ENCODE measurements at places on chromosomes 7 and 10. TPM values are rescaled to one million over a fixed set of nuclear protein-coding genes. Genes with fewer than 3 reads are reported as not detected.
A peak's percentile ranks its signal among the peaks of the same experiment; 100 is the strongest.

GRCh38 chr7:14833707-14834106 is 68.8 kb downstream of the DGKB start:
- ATAC-seq = no peak

DNA sequence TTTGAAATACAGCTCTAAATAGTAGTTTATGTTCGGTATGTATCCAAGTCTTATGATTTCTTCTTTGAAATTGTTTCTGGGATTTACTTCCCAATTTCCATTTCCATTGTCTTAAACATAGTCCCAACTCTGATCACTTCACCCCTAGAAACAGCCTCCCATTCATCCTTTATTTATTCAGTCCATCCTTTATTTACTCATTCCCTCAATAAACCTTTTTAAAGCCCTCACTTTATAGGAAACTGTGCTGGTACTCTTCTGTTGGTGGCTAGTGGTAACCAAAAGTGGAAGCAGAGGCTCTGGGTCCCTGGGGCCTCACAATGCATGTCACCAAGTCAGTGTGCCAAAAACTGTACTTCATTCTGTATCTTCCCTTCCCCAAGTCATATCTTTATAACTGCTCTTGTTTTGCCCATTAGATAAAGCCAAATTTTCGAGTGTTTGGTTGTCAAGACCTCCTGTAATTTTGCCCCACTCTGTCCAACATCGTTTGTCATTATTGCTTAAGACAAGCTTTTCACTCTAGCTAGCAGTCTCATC is 3.9 kb upstream of the EPC1 start:
- ATAC-seq = no peak

GRCh38 chr10:3499120-3499519 is 285.9 kb downstream of the KLF6 start:
- no peak for ATAC-seq

- no peak for ATAC-seq
These were observed 71.2 kb downstream of the TPST1 start for GRCh38 chr7:66276363-66276762.

DNA sequence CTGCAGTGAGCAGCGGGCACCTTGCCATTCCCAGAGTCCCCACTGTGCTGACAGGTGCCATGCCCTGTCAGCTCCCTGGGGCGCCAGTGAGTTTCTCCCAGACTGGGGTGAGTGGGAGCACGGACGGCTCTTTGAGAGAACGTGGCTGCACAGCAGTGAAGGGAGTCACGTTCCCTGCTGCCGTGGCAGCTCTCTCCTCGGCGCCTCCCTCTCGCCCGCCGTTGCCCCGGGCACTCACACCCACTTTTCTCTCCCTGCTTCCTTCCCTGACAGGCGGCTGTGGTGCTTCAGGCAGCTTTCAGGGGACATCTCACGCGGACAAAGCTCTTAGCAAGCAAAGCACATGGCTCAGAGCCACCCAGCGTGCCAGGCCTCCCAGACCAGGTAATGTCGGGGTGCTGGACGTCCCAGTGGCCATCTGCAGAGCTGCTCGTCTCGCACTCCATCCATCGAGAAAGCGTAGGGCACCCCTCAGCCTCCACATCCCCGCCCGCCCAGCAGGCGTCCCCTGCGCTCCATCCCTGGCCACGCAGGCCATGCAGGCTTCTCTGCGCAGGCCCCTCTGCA is 27.1 kb upstream of the TTYH3 start:
- no peak for ATAC-seq

GRCh38 chr7:67729771-67730170 is 733.1 kb downstream of the TYW1 start:
- ATAC-seq = no peak

DNA sequence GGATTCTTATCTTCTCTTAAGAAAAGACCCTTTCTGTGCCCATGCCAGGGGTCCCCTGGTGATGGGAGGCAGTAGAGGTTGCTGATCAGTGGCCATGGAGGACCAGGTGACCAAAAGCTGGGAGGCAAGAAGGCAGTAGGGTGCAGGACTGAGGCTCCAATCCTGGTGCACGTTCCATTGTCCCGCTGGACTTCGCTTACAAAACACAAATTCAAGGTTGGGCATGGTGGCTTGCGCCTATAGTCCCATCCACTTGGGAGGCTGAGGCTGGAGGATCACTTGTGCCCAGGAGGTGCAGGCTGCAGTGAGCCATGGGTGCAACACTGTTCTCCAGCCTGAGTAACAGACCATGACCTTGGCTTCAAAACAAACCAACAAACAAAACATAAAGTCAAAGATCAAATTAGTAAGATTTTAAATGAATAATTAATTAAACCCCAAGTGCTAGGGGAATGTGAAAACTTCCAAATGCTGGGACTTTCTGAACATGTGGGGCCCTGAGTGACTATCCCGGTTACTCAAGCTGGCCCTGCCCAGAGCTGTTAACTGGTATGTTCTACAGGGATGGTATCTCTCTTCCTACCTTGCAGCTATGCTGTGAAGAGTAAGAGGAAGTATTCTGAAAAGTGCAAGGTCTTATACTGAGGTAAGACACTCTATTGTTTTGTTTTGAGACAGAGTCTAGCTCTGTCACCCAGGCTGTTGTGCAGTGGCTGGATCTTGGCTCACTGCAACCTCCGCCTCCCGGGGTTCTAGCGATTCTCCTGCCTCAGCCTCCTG is 97.6 kb downstream of the LYZL2 start:
- ATAC-seq = no peak

DNA sequence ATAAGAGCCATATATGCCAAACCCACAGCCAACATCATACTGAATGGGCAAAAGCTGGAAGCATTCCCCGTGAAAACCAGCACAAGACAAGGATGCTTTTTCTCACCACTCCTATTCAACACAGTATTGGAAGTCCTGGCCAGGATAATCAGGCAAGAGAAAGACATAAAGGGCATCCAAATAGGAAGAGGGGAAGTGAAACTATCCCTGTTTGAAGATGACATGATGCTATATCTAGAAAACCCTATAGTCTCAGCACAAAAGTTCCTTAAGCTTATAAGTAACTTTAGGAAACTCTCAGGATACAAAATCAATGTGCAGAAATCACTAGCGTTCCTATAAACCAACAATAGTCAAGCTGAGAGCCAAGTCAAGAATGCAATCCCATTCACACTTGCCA is 23.8 kb upstream of the STARD3NL start:
- ATAC-seq = no peak

DNA sequence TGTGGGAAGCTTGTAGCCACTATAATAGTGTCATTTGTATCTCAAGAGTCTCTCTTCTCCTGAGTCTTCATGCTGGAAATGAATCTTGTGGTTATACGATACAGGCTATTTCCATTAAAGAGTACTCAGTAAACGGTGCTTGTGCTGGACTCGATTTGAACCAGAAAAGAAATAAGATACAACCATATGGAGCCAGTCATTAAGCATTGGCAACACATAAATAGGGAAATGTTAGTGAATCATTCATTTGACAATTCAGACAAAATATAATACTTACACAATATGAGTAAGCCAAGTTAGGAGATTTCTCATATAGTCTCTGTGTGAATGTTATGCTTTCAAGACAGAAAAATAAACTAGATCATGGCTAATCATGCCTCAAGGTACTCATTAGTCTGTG is 356.8 kb downstream of the PLXDC2 start:
- no peak for ATAC-seq

DNA sequence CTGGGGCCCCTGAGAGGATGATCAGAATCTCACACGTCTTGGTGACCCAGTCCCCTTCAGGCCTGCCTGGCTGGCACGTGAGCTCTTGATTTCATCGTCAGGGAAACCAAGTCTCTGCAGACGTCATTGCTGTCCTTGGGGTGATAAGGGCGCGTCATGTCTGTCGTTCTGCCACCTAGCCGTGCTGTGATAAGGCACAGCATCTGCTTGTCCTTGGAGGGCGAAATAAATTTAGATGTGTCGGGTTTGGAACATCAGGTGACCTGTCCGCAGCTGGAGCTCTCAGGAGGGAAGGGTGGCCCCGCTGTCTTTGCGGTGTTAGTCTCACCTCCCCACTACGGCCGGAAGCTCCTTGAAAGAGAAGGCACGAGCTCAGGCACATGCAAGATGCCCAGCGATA is 129.2 kb downstream of the GRK5 start:
- ATAC-seq = no peak

DNA sequence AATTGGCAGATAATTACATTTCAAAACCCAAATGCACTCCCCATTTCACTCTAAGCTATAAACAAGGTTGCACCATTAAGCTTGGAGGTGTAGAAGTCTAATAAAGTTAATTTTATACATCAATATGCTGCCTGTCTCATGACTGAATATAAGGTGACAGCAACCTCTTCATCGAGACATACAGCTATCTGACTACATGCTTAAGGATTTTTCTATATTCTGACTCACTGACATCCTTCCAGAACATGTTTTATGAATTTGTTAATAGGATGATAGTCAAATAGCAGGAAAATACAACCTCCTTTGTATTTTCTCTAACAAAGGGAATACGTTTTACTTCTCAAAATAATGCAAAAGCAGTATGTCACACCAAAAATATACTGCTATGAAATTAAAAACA is 76.6 kb downstream of the NRBF2 start:
- no peak for ATAC-seq

DNA sequence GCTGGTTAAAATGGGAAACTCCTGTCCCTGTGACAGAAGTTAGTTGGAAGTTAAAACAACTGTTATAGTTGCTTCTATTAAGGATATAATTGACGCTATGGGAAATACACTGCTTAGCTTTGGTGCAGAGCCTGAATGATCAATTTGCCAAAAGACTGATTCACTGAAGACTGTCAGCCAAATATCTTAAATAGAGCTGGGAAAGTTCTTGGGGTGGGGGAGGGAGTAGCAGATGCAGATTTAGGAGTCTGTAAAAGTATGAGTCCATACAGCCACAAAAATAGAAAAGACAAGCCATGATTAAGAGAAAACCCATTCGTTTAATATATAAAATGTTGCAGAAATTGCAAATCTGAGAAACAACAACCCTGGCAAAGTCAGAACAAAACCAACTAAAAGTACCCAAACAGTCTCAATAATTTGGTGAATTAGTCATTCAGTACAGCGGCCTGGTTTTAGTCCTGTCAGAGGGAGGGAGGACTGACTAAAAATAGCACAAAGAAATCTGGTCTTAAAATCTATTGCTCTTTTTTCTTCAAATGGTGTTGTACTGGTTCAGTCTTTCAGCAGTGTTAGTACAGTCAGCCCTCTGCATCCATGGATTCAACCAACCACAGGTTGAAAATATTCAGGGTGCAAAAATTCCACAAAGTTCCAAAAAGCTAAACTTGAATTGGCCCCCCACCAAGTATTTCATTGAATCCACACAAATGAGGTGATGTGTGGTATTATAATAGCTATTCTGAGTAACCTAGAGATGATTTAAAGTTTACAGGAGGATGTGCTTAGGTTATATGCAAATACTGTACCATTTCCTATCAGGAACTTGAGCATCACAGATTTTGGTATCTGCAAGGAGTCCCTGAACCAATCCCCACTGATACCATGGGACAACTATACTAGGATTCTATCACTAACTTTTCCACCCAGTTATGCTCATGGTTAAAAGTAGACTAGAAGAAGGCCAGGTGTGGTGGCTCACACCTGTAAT is 30.0 kb downstream of the STK17A start:
- ATAC-seq = peak; percentile 91

The SLC29A4 gene
- total RNA-seq = 3.2 TPM

The ZNF777 gene
- total RNA-seq = 9.6 TPM

The RNLS gene
- 2.1 TPM for total RNA-seq

The TBATA gene
- not detected for total RNA-seq
